ENCODE measurements at places on chromosomes 13 and 19.

DNA sequence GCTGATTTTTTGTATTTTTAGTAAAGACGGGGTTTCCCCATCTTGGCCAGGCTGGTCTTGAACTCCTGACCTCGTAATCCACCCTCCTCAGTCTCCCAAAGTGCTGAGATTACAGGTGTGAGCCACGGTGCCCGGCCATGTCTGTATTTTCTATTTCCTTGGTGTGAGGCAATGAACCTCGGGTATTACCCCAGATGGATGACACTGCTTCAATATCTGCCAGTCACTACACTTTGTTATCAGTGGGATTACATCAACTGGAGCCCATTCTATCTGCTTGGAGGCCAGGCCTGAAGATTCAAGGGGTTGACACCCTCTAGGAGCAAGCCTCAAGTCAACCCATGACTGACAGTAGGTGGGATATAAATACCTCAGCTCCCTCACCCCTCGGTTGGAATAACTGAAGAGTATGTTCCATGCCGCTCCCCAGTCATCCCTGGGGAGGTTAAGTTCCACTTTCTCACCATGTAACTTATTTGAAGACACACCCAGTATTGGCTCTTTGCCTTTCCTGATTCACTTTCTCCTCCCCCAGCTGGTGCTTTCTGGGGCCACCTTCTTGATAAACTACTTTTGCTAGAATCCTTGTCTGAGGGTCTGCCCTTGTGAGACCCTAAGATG is 992 bp upstream of the ADGRE1 start:
- no peak for DNase-seq

DNA sequence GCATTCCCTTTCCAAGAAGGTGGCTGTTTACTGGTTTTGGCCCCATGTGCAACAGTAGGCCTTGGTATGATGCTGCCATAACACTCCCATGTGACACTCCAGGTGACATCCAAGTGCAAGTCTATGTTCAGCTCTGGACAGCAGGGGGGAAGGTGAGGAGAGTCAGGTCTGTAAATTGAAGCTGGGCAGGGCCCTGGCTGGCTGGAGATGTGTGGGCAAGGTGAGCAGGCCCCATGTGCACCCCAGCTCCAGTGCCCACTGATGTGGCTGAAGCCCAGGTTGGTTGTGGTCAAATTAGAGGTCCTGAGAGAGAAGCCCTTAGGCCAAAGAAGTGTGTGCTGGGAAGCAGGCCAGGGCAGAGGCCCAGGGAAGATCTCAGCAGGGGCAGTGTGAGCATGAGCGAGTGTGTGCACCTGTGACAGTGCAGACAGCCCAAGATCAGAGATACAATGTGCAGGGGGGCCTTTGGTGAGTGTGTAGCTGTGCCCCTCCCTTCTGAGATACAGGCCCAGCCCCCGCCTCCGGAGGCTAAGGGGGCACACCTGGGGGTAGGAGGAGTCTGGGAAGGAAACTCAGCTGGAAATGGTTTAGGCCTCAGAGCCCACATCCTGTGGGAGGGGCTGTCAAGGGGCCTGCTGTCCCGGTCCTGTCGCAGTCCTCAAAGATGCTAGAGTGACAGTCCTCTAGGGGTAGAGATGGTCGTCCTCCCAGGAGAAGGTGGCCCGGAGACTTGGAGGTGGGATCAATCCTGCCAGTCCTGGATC is 18.6 kb downstream of the DEDD2 start:
- DNase-seq = no peak

DNA sequence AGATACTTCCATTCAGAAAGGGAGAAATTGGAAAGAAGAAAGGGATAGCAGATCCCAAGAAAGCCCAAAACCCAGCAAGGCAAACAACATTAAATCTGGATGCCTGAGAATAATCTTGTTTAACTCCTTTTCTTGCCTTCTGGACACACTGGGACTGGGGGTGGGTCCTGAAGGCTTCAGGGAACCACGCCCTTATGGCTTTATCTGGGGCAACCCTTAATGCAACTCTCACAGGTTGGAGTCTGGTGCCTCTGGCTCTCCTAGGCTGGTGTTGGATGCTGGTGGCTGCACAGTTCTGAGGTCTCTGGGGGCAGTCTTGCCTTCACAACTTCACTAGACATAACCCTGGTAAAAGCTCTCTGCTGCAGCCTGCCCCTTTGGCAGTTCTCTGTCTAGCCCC is 27.9 kb downstream of the PAN3 start:
- no peak for DNase-seq

GRCh38 chr19:23470873-23471545 is 75.7 kb upstream of the ZNF91 start:
- no peak for DNase-seq

DNA sequence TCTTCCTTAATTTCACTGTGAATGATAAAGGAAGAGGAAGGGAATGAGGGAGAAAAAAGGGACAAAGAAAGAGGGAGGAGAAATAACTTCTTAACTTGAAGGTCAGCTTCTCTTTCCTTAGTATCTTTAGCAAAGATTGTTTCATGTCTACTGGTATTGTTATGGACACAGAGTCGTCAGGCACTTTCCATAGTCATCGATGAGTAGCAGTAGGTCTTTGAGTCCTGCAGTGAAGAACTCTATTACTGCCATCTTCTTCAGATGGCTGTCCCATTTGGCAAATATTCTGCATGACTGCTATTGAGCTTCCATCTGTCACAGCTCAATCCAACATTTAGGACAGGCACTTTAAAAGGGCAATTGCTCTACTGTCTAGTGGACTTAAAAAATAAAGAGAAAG is 2463.1 kb downstream of the PCDH9 start:
- DNase-seq = no peak

Measured in DMS153 (cell line).